ENCODE measurements at places on chromosomes 16 and 17.

DNA sequence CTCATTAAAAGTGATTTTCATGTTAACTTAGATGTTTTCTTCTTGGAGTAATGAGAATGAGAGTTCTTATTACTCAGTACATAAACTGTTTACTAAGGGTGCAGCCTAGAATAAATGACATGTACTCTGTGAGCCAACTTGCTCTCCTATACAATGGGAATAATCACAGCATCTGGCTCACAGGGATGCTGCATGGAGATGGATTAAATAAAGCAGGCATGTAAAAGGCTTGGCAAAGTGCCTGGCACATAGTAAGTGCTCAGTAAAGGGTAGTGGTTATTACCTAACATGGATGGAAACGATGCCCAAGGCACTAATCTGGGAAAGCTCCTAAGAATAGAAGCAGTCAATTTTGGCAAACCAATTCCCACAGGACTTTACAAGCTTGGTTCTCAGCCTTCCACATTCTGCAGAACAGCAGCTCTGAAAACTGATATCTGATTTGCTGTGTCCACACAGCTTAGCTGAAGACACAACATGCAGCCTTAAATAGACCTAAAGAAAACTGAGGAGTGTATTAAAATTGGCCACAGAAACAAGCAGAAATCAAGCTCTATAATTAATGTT lies 176.1 kb downstream of the ABCC12 start:
- H3K27me3 ChIP-seq: no peaks in the 10 kb centered on the region
- no peak overlapping the region for H3K27ac ChIP-seq
- no peaks in the 10 kb centered on the region for H3K36me3 ChIP-seq
- DNase-seq: no peak
- no peak overlapping the region for H3K4me3 ChIP-seq

DNA sequence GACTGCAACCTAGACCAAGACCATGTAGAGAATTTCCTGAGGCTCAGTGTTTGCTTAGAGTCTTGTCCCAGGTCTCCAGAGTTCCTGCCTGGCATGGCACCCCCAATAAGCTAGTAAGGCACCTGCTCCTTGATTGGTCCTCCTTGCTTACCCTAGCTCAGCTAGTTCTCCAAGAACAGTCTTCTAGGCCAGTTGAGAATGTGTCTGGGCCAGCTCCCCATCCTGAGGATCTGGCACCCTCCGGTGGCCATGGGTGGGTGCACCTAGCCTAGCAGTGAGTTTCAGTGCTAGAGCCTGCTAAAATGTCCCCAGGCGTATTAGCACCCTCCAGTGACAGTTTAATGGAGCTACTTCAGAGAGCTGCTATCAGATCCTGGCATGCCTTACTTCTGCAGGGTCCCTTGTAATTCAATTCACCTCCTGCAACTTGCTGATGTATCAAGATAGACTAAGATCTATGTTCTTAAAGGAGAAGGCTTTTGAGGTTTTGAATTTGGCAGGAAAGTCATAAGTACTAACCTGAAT lies 44.4 kb upstream of the MED13 start:
- H3K27me3 ChIP-seq: peaks cover 5% of the 10 kb centered on the region
- H3K27ac ChIP-seq: no peak overlapping the region
- no peak overlapping the region for H3K4me3 ChIP-seq
- DNase-seq: peak; percentile 65
- H3K36me3 ChIP-seq: no peaks in the 10 kb centered on the region
- peaks cover 3% of the 10 kb centered on the region for H3K4me1 ChIP-seq

DNA sequence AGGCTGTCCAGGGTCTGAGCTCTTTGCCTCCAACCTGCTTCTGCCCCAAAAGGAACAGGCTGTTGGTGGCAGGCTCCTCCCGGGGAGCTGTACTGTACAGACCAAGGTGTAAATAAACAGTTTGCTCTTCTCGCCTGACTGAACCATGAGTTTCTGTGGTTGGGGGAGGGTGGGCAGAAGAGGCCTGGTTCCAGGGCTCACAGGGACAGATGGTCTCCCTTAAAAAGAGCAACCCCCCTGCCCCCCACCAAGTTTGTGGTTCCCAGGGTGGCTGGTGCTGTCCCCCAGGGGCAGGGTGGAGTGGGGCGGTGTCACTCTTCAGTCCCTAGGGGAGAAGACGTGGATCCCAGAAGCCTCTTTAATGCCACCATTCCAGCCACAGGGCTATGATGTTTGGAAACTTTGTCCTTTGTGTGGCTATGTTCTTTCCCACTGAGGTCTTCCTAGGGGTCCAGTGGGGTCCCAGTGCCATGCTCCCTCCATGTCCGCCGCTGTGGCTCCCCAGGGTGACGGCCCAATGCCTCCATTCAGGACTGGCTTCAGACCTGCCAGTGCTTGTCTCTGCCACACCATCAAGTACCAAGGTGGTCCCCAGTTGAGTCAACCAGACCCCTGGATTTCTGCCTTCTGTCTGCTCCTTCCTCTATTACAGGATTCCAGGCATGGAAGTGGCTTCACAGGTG lies 146.7 kb downstream of the RAB11FIP4 start:
- H3K4me1 ChIP-seq: peaks cover 8% of the 10 kb centered on the region
- H3K36me3 ChIP-seq: peaks cover 3% of the 10 kb centered on the region
- no peak overlapping the region for H3K27ac ChIP-seq

- peak overlapping the region; percentile 64 for H3K27ac ChIP-seq
- peaks cover 28% of the 10 kb centered on the region for H3K36me3 ChIP-seq
- H3K4me3 ChIP-seq: no peak overlapping the region
- no peak for DNase-seq
- H3K27me3 ChIP-seq: no peaks in the 10 kb centered on the region
Measured at GRCh38 chr17:40345994-40346764, 18.4 kb downstream of the GJD3 start.

DNA sequence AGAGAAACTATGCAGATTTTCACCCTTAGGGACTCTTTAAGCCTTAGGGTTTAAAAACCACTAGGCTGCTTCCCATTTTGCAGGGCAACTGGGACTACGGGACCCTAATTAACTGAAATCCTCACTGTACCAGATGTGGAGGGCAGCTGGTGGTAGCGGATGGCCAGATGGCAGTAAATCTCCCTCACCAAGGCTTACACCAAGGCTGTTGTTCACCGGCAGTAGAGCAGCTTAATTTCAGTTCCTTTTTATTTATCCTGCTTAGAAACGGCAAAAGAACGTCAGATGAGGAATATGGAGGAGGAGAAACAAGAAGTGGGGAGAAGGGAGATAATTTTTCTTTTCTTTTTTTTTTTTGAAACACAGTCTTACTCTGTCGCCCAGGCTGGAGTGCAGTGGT lies 6.5 kb downstream of the ABHD15 start:
- H3K27ac ChIP-seq: no peak overlapping the region
- H3K4me3 ChIP-seq: no peak overlapping the region

- peak overlapping the region; percentile 84 for H3K4me3 ChIP-seq
- H3K27ac ChIP-seq: peak overlapping the region; percentile 55
- peaks cover 18% of the 10 kb centered on the region for H3K27me3 ChIP-seq
- DNase-seq: no peak
- H3K36me3 ChIP-seq: peaks cover 47% of the 10 kb centered on the region
Measured at GRCh38 chr17:35345926-35346771, 27.3 kb downstream of the SLFN11 start.

DNA sequence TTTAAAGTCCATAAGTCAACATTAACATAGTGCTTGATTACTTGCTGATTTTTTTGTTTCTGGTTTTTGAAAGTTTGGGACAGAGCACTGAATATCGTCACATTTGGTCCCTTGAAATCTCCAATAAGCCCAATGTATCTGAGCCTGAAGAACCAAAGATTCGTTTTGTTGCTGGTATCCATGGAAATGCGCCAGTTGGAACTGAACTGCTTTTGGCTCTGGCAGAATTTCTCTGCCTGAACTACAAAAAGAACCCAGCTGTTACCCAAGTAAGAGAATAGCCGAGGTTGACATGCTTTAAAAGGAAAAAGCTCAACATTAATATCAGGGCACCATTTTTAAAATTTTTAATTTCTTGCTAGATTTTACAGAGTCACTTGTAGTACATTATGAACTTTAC lies 27.7 kb upstream of the GOSR1 start:
- no peak overlapping the region for H3K4me3 ChIP-seq
- H3K27me3 ChIP-seq: no peaks in the 10 kb centered on the region

DNA sequence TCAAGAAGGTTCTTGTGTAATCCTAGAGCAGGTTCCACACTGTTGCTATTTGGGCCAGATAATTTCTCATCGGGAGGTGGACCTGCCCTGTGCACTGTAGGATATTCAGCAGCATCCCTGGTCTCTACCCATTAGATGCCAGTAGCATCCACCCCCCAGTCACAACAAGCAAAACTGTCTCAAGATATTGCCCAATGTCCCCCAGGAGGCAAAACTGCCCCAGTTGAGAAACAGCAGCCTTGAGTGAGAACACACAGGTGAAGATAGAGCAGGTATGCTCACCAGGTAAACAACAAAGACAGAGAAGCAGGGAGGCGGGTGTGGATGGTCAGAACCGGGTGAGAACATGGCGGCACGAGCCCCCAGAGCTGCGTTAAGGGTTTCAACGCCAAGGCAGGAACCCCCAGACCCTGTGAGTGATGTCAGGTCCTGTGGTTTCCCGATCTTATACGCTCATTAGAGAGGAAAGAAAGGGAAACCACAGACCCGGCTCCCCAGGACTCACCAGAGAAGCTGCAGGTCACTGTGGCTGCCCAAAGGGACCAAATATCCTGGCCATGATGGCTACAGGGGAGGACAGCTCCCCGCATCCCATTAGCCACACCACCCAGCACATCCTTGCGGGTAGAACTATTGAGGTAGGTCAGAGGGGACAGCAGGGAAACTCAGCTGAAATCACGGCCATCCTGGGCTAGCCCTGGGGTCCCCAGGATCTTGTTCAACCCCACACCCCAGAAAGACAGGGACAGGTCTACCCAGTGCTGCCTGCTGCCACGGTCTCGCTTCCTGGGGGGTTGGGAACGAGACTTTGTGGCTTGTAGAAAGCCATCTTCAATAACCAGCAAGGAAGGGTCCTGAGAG lies 21.2 kb downstream of the CDC42EP4 start:
- no peaks in the 10 kb centered on the region for H3K36me3 ChIP-seq
- no peak for DNase-seq
- H3K27me3 ChIP-seq: peaks cover 3% of the 10 kb centered on the region
- peak overlapping the region; percentile 47 for H3K27ac ChIP-seq

DNA sequence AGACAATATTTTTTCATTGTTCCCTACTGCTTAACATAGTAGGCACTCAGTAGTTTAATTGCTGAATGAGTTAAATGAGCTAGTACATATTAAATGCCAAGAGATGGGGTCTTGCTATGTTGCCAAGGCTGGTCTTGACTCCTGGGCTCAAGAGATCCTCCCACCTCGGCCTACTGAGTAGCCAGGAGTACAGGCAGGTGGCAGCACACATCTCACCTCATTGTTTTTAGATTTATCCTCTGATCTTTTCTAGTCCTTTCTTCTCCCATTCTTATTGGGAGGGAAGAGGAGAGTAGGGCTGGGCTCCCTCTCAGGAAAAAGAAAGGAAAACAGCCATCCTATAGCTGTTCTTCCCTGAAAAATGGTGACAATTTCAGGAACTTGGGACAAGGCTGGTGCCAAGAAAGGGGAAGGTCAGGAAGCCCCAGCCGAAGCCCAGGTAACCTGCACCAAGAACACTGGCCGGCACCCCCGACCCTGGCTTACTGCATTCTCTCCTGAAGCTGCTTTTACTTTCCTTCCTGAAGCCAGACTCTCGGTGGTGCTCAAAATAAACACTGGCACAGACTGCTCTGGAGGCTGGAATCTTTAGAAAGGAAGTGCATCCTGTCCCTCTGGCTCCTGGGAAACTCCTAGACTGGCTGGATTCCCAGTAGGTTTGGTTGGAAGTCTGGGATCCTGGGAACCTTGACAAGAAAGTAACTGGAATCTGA lies 2.7 kb downstream of the TNFAIP1 start:
- H3K27ac ChIP-seq: peak overlapping the region; percentile 41
- H3K4me1 ChIP-seq: peaks cover 30% of the 10 kb centered on the region
- H3K27me3 ChIP-seq: no peaks in the 10 kb centered on the region
- no peak for DNase-seq
- no peak overlapping the region for H3K4me3 ChIP-seq

- H3K36me3 ChIP-seq: no peaks in the 10 kb centered on the region
- no peak overlapping the region for H3K27ac ChIP-seq
- DNase-seq: no peak
- H3K27me3 ChIP-seq: no peaks in the 10 kb centered on the region
- H3K4me1 ChIP-seq: no peaks in the 10 kb centered on the region
Measured at GRCh38 chr16:8355675-8356074, 234.6 kb downstream of the TMEM114 start.

- no peak for DNase-seq
- H3K27me3 ChIP-seq: no peaks in the 10 kb centered on the region
- H3K27ac ChIP-seq: no peak overlapping the region
- H3K4me1 ChIP-seq: peaks cover 3% of the 10 kb centered on the region
Measured at GRCh38 chr17:49638818-49639217, 39.1 kb downstream of the SPOP start.

DNA sequence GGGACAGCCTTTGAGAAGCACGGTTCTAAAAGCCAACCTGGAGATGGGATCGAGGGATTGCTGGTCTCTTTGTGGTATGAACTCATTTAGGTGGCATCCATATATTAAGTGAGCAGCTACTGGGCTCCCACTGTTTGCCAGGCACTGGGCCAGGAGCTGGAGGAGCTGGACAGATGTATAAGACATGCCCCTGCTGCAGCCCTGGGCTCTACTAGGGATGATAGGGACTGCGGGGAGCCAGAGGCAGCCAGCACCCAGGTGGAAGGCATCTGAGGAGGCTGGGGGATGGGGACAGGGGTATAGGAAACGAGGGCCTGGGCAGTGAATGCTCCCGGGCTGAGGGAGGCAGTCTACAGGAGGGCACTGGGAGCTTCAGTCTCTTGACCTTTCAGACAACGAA lies 53.0 kb upstream of the MEAK7 start:
- no peak overlapping the region for H3K4me3 ChIP-seq
- DNase-seq: no peak
- H3K27ac ChIP-seq: no peak overlapping the region
- H3K27me3 ChIP-seq: no peaks in the 10 kb centered on the region
- H3K36me3 ChIP-seq: peaks cover 20% of the 10 kb centered on the region

GRCh38 chr16:17251496-17251895 lies 219.3 kb downstream of the XYLT1 start:
- peaks cover 3% of the 10 kb centered on the region for H3K4me1 ChIP-seq
- H3K4me3 ChIP-seq: no peak overlapping the region
- H3K27ac ChIP-seq: no peak overlapping the region
- H3K36me3 ChIP-seq: peaks cover 8% of the 10 kb centered on the region

GRCh38 chr17:47304186-47304585 lies 19.6 kb upstream of the EFCAB13 start:
- peaks cover 29% of the 10 kb centered on the region for H3K4me1 ChIP-seq
- no peak for DNase-seq
- H3K36me3 ChIP-seq: no peaks in the 10 kb centered on the region
- no peak overlapping the region for H3K4me3 ChIP-seq

GRCh38 chr16:69410219-69410990 lies 14.0 kb upstream of the CYB5B start:
- H3K36me3 ChIP-seq: no peaks in the 10 kb centered on the region
- no peak overlapping the region for H3K27ac ChIP-seq
- DNase-seq: no peak
- H3K4me3 ChIP-seq: no peak overlapping the region
- H3K27me3 ChIP-seq: no peaks in the 10 kb centered on the region

GRCh38 chr17:51164911-51165679 lies 1.1 kb upstream of the NME2 start:
- no peak for DNase-seq
- peak overlapping the region; percentile 95 for H3K4me3 ChIP-seq
- H3K4me1 ChIP-seq: peaks cover 22% of the 10 kb centered on the region
- H3K27ac ChIP-seq: peak overlapping the region; percentile 98
- peaks cover 48% of the 10 kb centered on the region for H3K36me3 ChIP-seq

Measured in T-helper 2 cell treated with Interferon-gamma antibody and Interleukin-4, amounts not matched to agents 5 μg/mL and 100 μg/mL, for 36 hours (primary cell).